Trophoblast cell (in vitro differentiated cells and primary cell): ENCODE measurements at places on chromosomes 12 and 14.

- DNase-seq = no peak
Observed at GRCh38 chr14:64722842-64723447, 18.7 kb downstream of the PLEKHG3 start.

DNA sequence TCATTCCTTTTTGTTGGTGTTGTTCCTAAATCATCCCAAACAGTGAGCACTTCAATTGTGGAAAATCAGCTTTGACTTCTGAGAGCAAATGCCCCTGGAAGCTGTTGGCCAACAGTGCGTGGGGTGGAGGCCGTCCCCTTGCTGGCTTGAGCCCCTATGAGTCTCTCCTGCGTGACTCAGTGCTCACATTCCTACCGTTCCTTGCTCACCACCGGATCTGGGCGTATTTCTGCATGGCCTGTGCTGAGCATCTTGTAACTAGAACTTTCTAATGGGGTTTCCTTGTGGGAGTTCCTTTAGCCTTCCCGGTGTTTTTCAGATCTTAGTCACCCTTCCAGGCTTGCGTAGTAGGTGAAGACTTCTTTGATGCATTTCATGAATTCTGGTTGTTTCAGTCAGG, 14.7 kb downstream of the SERPINA1 start:
- peak; percentile 95 for DNase-seq

DNA sequence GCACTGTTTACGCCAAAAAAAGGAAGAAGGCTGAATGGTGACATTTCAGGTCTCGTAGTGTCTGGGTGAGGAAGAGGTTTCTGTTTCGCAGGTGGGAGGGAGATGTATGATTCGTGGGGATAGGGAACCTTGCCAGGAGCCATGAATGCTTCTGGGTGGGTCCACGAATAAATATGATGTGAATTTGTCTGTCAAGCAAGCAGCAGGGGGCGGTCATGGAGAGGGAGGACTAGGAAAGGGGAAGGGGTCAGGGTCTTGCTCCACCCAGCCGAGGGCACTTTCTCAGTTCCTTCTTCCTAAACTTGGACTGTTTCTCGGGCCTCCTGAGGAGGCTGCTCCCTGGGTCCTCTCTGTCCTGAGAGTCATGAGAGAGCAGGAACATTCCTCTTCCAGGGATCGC, 72.5 kb downstream of the LGMN start:
- DNase-seq = no peak

DNA sequence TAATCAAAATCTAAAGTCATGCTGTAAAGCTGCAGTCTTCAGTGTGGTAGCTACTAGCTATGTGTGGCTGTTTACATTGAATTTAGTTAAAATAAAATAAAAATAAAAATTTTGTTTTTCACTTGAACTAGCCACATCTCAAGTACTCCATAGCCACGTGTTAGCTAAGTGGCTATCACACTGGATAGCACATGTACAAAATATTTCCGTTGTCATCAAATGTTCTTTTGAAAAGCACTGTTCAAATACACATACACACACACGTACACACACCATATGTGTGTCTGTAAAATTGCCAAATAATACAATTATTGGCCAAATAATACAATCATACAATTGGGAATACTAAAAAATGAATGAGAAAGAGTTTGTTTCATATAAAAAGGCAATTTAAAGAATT, 778.2 kb upstream of the FLRT2 start:
- DNase-seq = no peak

DNA sequence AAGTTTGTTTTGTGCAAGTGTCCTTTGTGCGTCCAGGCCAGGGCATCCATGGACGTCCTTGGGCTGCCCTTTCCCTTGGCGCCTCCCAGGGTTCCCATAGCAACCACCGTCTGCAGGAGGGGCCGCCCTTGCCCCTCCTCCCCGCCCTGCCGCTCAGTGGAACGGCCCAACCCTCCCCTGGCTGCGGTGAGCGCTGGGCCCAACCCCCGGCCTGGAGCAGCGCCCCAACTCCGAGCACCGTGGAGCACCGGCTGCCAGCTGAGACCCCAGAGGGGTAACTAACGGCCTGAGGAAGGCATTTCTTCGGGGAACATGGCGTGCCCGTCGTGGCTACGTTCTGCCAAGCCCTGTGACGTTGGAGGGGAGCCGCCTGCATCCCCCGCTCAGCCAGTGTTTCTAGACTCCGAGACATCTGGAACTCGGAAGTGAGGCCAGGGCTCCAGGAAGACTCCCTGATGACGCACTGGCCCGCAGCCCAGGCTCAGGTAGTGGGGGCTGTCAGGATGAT, 5.3 kb upstream of the ACACB start:
- peak; percentile 76 for DNase-seq

- DNase-seq = peak; percentile 46
Observed at GRCh38 chr14:33738491-33738890, 212.4 kb downstream of the EGLN3 start.

DNA sequence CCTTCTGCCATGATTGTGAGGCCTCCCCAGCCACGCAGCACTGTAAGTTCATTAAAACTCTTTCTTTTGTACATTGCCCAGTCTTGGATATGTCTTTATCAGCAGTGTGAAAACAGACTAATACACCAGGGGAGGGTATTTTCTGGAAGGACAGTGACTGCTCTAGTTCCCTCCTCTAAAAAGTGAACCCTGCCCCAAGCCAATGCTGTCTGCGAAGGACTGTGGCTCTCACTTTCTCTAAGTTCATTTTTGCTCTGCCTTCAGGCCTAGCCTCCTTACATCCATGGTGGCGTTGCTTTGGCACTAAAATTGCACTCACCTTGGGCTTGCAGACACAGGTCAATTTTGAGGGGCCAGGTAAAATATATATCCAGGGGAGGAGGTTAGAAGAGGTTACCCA, 323.0 kb downstream of the VRK1 start:
- DNase-seq = no peak

DNA sequence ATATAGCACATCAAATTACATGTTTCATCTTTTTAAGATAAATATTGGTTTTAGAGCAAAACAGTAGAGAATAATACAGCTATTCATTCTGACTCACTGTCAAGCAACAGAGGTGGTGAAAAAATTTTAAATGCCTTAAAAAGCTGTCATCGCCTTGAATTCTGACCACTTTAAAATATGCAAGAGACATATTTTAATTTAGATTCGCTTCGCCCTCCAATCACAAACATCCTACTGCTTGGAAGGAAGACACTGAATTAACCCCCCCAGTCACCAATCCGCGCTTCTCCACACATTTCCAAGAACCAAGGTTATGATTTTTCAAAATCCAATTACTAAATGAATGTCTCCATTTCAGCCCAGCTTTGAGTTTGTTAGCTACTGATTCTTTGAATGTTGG, 112.4 kb downstream of the TMEM132D start:
- no peak for DNase-seq

GRCh38 chr12:131082290-131083194, 128.8 kb downstream of the ADGRD1 start:
- DNase-seq = no peak

DNA sequence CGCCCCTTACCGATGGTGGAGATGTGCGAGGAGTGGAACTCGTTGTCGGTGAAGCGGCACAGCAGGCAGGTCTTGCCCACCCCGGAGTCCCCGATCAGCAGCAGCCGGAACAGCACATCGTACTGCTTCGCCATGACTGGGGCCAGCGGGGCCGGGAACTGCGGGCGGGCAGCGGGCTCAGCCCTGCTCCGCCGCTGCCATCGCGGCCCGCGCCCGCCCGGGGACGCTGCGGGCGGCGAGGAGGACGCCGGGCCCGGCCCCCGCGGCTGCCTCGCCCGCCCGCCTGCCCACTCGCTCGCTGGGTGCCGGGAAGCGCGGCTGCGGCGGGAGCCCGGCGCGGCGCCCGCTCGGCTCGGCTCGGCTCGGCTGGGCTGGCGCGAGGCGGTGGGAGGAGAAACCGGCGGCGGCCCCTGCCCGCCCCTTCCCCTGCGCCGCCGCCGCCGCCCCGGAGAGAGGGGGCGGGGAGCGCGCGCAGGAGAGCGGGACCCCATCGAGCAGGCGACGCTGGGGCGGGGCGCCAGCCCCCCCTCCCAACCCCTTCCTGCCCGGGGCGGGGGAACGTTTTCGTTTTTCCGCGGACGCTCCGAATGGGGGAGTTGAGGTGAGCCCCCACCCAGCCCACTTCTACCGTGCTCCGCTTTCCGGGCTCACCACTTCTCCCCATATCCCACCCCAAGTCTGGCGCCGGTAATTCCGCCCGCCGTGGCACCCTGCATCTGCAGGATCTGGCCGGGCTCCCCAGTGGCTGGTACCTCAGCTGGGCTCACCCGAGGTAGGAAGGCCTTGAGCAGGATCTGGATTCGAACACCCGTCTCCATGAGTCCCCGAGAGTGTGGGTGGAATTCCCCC, at the start of gene RAB15:
Gene RAB15, minus strand, starts transcription at position 394 of the 849 bp plus-strand sequence. Its CDS starts 260 bp downstream, at position 134.
- DNase-seq = peak; percentile 66

GRCh38 chr14:31126680-31127079, 80.9 kb downstream of the HECTD1 start:
- no peak for DNase-seq

DNA sequence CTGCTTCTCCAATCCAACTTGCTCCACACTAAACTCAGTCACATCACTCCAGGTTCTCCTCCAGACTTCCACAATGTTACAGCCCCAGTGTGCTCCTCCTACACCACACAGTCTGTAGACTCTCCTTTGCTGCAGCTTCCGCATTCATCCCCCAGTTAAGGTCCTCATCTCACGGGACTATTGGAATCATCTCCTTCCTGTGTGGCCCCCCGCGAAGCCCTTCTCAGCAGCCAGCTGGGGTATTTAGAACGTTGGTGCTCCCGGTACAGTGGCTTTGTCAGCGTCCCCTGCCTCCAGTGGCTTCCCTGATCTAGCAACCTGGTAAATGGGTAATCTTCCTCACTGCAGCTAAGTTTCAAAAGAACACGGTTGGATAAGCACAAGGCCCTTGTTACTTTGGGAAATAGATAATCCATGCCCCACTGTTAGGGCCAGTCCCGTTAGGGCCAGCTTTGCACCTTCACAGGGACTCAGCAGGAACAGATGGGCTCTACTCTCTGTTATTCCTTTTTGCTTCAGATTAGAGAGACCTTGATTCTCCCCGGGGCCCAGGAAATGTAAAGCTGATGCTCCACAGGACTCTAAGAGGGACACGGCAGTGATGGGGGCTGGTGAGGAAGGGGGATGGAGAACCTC, 823 bp upstream of the TSPAN11 start:
- DNase-seq = no peak

GRCh38 chr12:47122602-47123001, 42.8 kb upstream of the AMIGO2 start:
- DNase-seq = no peak

- DNase-seq = no peak
Observed at GRCh38 chr12:121932914-121933521, 14.6 kb downstream of the CFAP251 start.

GRCh38 chr12:87820524-87821202, 208.5 kb downstream of the C12orf50 start:
- DNase-seq = peak; percentile 69

- DNase-seq = peak; percentile 42
Observed at GRCh38 chr12:79618848-79619404, 71.8 kb downstream of the PAWR start.

DNA sequence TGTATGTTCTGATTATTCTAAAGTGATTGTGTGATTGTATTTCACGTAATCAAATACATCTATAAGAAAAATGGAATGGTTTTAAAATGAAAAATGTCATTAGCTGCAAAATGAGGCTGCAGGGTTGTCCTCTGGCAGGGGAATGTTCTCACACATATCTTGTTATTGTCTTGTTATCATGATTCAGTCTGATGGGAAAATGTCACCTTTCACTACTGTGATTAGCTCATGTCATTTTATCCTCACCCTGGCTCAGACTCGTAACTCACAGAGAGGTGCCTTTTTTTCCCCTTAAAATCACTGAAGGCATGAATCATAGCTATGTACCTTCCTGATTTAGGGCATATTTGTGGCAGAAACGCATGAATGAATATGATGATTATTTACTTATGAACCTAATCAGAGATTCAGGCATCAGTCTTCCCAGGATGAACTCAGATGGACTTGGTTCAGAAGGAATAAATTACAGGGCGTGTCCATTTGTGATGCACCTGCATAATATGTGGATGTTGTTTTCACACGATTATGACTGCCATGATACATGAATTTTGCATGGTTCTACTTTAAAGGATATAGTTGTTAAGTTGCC, 1339.2 kb downstream of the AACS start:
- no peak for DNase-seq
